ENCODE measurements at places on chromosomes 5 and 9. TPM values are rescaled to one million over a fixed set of nuclear protein-coding genes. Genes with fewer than 3 reads are reported as not detected.

The WNK2 gene
- polyA plus RNA-seq = 24.8 TPM

The LHX3 gene
- polyA plus RNA-seq = not detected

The PLAC8L1 gene
- polyA plus RNA-seq = 1.0 TPM

The IFNW1 gene
- polyA plus RNA-seq = not detected

The LRRC19 gene
- polyA plus RNA-seq = 17.0 TPM

The BSPRY gene
- 8.0 TPM for polyA plus RNA-seq

The STPG3 gene
- polyA plus RNA-seq = 2.2 TPM

- DNase-seq = no peak
These were observed 5.7 kb downstream of the GALNT10 start for GRCh38 chr5:154196281-154196680.

DNA sequence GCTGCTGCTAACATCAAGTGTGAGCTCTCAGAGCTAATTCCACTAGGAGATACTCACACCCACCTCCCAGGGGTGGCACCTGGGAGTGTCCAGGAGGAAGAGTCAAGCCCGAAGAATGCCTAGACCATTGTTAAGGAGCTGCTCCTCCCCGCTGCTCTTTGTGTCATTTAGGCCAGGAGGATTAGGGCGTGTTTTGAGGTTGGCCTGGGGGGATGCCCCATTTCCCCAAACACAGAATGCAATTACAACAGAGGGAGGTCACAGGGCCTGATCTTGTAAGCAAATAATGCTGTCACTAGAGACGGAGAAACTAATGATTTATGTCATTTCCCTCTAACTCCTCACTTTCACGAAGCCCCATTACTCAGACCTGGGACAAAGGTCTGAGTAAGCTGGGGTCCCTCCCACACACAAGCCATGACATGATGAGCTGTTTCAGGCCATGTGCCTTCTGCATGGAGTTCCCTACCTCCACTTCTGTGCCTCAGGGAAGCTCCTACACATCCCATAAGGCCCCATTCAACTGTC, 312.5 kb downstream of the ACTL7B start:
- no peak for DNase-seq

DNA sequence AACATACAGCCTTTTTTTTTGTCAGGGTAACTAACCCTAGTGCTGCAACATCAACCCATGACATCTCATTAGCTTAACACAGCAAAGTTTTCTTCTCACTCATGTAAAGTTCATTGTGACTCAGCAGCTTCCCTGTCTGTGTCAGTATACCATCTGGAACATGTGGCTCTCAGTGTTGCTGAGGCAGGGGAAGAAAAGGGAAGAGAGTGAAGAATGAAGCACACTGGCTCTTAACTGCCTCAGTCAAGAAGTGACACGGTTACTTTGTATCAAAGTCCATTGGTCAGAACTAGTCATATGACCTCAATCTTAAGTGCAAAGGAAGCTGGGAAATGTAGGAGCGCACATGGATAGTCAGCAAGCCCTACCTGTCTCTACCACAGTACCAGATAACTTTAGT, 185.0 kb upstream of the ELL2 start:
- no peak for DNase-seq

DNA sequence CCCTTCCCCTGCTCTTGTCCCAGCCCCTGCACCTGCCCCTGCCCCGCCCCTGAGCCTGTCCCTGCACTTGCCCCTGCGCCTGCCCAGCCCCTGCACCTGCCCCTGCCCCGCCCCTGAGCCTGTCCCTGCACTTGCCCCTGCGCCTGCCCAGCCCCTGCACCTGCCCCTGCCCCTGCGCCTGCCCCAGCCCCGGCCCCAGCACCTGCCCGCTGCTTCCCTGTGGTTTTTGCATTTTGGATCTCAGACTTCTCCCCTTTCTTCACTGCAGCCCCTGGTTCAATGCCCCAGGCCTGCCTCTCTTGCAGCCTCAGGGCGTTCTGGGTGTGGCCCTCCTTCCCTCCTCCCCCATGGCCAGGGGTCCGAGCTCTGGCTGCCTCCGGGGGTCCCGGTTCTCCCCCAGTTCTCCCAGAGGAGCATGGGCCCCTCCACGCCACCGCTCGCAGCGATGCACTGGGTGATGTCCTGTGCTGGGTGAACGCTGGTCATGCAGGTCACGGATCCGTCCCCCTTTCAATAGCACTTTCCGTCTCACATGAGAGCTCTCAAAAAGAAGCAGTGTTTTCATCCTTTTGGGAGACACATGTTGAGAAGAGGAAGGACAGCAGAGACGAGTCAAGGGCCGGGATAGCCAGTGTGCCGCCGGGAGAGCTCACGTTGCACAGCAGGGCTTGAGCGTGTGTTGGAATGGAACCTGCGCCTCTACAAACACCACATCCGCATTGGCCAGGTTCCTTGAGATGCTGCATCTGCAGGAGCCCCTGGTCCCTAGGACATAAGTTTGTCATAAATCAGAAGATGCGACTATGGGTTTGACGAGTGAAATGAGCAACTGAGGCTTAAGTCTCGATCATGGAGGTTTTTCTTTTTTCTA, 44.0 kb upstream of the IRX4 start:
- DNase-seq = no peak

DNA sequence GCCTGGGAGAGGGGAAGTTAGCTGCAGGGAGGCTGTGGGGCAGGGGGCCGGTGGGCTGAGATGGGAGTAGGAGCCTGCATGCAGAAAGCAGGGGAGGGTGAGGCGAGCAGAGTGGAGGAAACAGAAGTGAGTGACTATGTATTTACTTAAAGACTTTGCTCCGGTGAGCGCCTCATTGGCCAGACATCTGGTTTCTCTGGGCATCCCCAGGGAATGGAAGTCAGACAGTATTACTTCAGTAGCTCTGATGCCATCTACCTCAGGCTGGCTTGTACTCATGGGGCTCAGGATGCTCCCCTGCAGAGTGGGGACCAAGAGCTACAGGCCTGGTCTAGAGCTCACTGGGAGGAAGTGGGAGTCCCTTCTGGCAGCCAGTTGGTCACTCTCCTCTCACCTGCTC, 78.2 kb upstream of the ARAP3 start:
- DNase-seq = no peak

Data from renal cortex interstitium (tissue), 15 donors.